ENCODE measurements at places on chromosomes 7 and 10.

DNA sequence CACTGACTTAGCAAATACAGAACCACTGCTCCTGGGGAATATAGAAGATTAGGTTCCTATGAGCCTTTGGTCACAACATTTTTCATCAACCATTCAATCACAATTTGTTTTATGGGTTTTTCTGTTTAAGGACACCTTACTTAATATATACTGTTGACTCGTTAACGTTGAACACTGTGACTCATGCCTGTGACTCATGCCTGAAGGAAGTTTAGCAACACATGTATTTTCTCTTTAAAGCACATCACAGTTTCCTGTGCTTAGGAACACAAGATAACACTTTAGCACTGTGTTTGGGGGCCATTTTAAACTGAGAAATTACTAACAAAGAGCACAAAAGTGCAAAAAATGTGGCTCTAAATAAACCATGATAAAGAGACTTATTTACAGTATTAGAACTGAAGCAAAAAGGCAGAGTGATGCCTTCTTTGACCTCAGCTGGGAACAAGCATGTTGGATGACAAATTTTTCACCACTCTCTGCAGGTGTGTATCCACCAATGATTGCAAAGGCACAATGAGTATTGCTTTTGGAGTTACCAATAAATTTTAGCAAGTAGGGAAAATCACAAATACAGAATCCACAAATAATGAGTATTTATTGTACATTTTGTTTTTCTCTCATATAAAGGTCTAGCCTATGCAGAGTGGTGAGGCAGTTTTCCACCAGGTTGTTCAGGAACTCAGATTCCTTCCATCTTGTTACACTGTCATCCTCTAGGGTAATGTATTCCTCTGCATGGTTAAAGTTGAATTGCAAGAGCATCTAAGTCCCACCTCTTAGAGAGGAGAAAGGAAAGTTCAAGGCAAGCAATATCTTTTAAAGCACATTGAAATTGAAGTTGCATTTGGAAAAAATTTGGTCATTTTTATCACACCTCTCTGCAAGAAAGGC, 7.3 kb downstream of the FGFBP3 start:
- DNase-seq: no peak

DNA sequence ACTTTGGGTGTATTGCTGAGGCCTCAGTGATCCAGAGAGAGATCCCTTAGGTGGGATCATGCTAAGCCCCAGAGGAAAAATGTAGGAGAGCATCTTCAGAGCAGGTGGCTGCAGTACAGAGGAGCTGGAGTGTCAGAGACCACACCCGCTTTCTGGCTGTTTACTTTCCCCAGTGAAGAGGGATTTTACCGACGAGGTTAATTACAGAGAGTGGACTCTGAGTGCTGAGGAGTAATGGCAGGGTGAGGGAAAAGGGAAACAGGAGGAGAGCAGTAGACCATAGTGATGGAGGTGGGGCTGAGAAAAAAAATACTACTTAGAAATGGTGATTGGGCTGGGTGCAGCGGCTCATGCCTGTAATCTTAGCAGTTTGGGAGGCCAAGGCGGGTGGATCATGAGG, 43.3 kb upstream of the HBP1 start:
- no peak for DNase-seq

- DNase-seq: no peak
Measured at GRCh38 chr10:36087006-36088005, 445.2 kb upstream of the FZD8 start.

- no peak for DNase-seq
Measured at GRCh38 chr7:141785706-141786552, 4.1 kb upstream of the TAS2R5 start.

DNA sequence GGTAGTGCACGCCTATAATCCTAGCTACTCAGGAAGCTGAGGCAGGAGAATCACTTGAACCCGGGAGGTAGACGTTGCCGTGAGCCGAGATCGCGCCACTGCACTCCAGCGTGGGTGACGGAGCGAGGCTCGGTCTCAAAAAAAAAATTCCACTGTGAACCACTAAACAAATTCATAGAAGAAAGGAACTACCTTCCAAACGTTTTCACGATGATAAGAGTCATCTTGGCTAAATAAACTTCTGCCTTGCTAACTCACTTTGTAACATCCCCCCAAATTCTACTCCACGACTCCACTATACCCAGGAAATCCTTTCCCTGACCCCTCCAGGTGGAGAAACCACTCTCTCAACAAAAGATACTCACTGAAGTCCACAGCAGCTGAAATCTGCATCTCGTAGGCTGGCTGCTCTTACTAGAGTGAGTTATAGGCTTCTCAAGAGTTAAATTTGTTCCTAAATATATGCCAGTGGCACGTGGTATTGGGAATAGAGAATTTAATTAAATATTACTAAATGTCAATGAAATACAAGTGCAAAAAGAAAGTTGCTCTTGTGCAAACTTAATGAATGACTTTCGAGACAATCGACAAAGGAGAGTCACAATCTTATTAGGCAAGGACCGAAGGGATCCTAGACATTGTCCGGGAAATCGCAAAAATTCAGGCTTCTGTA, 1.6 kb upstream of the GTF2I start:
- no peak for DNase-seq

DNA sequence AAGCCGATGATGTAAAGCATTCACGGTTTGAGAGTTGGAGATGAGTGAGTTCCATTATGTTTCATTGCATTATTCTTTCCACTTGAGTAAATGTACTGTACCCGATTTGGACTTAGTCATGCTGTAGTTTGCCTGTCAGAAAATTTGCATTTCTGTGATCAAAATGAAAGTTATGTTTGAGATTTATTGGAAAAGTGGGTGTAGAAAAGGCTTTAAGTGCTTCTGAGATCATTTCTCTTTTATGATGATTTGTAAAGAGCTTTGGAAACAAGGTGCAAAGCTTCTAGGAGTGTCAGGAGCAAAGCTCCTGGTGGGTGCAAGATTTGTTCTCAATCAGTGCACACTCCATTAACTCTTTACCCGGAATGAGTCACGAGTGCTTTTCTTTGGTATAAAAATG, 204.1 kb upstream of the POM121L12 start:
- no peak for DNase-seq

DNA sequence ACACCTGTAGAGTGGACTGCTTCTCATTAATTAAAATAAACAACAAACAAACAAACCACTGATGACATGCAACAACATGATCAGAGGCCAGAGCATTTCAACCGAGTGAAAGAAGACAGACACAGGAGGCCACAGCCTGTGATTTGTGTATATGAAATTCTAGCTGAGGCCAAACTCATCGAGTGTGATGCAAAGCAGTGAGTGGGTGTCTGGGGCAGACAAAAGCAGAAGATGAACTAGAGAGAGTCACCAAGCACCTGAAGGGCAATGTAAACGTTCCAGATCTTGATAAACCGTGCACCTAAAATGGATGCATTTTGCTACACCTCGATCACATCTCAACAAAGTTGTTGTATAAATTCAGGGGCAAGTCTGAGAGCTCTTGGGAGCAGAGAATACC, 108.4 kb downstream of the KLF6 start:
- no peak for DNase-seq

DNA sequence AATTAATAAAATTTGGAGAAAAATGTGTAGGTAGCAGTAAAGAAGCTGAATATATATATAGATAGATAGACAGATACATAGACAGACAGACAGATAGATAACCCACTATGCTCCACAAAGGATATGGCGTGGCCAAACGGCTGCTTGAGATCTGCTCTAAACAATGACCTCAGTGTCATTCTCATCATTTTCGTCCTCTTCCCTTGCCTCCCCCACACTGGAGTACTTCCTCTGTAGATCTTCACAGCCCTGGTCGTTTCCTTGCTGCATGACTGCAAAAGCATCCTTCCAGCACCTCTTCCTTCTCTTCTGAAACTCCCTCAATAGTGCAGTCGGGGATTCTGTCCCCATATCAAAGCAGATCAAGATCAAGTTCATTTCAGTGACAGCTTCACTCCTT, 35.6 kb upstream of the ATP6V0A4 start:
- no peak for DNase-seq

GRCh38 chr10:62614389-62615157, 189.9 kb upstream of the ADO start:
- no peak for DNase-seq

DNA sequence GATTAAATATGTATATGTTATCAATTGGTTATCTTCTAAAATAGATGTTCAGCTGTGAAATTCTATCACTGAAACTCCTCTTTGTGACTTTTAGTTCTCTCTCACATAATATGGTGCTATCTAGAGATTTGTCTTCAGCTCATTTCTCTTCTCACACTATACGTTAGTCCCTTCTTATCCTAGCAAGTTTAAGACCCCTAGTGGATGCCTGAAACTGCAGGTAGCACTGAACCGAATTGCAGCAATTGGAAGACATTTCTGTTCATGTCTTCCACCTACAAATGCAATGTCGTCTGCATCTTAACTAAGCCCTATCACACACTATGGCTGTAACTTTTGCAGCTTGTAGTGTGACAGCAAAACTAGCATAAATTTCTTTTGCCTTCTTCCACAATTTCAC, 442.7 kb upstream of the POM121L12 start:
- no peak for DNase-seq

DNA sequence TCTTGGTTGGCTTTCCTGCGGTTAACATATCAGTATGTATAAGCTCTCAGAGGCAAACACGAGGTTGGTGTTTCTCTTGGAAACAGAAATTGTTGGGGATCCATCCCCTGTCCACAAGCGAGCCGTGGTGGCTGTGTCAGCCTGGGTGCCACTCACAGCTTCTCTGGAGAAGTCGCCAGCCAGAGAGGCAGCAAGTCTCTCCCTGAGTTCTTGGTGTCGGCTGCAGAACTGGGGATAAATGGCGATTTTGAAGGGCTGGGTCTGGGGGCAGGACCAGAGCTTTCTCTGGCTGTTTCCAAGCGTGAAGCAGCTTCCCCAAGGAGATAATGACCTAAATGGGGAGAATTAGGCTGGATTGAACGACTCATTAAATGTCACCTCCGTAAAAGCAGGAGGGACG, 335.3 kb downstream of the GLRX3 start:
- no peak for DNase-seq
